Common myeloid progenitor, CD34-positive (primary cell): ENCODE measurements at places on chromosomes 7 and 10.

DNA sequence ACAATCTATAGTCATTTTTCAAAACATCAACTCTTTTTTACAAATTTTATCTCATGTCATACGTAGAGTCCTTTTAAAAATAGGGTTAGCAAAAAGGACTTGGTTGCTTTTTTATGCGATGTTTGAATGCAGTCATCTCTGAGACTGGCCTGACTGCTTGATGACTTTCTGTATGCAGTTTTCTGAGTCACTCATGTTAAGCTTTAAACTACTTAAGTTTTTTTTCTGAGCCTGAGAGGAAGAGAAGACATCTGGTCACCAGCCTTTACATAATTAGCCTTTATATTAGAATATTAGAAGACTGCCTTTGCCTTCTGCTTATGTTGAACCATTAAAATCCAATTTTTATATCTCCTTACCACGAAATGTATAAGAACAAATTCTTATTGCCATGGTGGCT lies 834.4 kb upstream of the MBL2 start:
- H3K4me1 ChIP-seq: no peaks in the 10 kb centered on the region
- no peak overlapping the region for H3K27ac ChIP-seq
- H3K36me3 ChIP-seq: no peaks in the 10 kb centered on the region
- no peak overlapping the region for H3K4me3 ChIP-seq

- H3K27me3 ChIP-seq: no peaks in the 10 kb centered on the region
- no peak overlapping the region for H3K4me3 ChIP-seq
- H3K4me1 ChIP-seq: no peaks in the 10 kb centered on the region
These were observed 560.9 kb downstream of the SDK1 start for GRCh38 chr7:3861941-3862340.

DNA sequence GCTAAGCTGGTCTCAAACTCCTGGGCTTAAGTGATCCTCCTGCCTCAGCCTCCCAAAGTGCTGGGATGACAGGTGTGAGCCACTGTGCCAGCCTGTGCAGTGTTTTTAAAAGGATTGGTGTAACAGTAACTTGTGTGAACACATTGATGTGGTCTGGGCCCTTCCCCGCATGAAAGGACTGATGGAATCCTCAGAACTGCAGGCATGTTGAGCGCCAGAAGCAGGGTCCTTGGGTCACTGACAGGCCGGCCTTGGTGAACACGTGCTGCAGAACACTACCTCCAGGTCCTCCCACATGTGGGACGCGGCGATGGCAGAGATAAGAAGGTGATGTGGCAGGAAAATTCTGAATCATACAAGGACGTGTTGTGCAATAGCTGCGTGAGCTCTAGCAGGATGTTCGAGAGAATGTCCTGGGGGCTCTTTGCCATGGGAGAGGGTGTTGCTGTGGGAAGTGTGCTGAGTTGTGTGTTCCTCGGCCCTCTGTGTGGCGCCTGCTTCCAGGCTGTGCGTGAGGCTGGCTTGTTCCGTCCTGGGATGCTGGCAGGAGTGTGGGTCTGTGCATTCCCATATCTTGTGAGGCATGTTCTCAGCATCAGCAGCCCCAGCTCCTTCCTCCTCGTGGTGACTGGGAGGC lies 68.2 kb downstream of the DNAJB6 start:
- peaks cover 60% of the 10 kb centered on the region for H3K36me3 ChIP-seq
- peaks cover 61% of the 10 kb centered on the region for H3K4me1 ChIP-seq
- DNase-seq: peak; percentile 80

DNA sequence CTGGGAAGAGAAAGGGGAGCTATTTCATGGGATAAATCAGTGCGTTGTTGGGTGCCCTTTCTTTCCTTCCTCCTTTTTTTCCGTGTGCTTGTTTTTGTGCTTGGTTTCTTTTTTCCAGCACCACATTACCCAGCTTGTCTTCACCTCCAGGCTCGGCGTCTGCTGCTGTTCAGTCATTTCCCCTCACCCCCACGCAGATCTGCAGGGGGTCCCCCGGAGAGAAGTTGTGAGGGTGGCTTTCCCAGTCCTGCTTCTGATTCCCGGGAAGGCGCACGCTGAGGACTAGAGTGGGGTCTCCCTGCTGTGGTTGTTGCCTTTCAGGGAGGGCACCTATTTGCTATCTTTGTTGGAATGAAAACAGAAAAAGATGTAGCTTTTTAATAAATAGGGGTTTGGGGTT lies 1.6 kb downstream of the CAMK1D start:
- H3K27ac ChIP-seq: peak overlapping the region; percentile 8
- H3K4me1 ChIP-seq: peaks cover 8% of the 10 kb centered on the region
- peak overlapping the region; percentile 80 for H3K4me3 ChIP-seq

GRCh38 chr10:42809676-42810075 lies 27.1 kb downstream of the BMS1 start:
- H3K27me3 ChIP-seq: no peaks in the 10 kb centered on the region
- no peak for DNase-seq
- no peak overlapping the region for H3K27ac ChIP-seq
- no peaks in the 10 kb centered on the region for H3K4me1 ChIP-seq
- H3K36me3 ChIP-seq: peaks cover 35% of the 10 kb centered on the region

GRCh38 chr10:104331208-104331838 lies 6.9 kb downstream of the ITPRIP start:
- H3K4me1 ChIP-seq: peaks cover 67% of the 10 kb centered on the region
- no peak for DNase-seq
- no peaks in the 10 kb centered on the region for H3K27me3 ChIP-seq
- H3K36me3 ChIP-seq: peaks cover 2% of the 10 kb centered on the region

DNA sequence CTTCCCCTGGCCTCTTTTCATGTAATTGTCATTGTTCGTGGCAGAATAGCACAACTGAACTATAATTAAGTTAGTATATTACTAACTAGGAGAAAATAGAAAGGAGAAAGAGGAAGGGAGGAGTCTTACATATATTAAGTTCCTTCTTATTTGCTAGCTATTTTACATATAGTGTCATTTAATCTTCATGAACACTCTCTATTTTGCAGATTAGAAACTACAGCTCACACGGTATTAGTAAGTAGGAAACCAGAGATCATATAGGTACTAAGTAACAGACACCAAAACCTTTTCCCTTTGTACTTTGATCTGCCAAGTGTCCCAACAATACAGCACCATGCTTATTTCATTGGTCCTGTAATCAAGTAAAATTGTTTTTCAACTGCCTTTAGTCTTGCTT lies 202.4 kb upstream of the HPS1 start:
- no peaks in the 10 kb centered on the region for H3K36me3 ChIP-seq
- no peak for DNase-seq
- H3K27me3 ChIP-seq: peaks cover 25% of the 10 kb centered on the region
- no peak overlapping the region for H3K27ac ChIP-seq
- H3K4me1 ChIP-seq: no peaks in the 10 kb centered on the region

- no peak overlapping the region for H3K27ac ChIP-seq
- no peaks in the 10 kb centered on the region for H3K27me3 ChIP-seq
- H3K36me3 ChIP-seq: no peaks in the 10 kb centered on the region
- H3K4me3 ChIP-seq: no peak overlapping the region
- DNase-seq: no peak
These were observed 846.7 kb upstream of the COBL start for GRCh38 chr7:52163311-52163710.

DNA sequence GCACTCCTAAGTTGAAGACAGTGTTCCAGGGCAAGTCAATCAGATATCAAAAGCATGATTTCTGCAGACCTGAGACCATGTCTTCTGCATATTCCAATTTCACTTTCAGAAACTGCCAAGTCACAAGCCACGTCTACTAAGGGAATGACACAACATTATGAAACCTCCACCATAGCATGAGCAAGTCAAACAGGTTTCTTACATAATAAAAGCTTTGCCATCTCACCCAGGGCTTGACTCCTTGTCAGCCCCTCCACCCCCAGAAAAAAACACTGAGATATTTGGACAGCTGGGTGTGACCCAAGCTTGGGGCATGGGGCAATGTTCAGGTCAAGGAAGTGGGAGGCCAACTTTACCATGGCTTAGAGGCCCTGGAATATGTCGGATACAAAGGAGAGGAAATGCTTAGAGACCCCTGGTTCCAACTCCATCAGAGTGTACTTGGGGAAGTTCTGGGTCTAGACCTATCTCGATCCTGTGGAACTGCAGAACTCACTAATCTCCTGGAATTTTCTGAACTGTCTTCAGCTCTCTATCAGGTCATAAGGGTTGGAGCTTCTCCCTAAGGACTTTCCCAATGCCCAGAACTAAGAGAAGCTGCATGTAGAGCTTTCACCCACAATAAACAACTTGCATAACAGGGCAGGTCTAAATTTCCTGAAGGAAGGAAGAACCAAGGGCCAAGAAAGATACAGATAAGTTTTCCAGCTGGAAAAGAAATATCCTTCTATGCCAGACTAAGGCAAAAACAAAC lies 80.6 kb upstream of the NAMPT start:
- H3K27me3 ChIP-seq: no peaks in the 10 kb centered on the region
- no peak overlapping the region for H3K4me3 ChIP-seq
- H3K4me1 ChIP-seq: no peaks in the 10 kb centered on the region
- no peak overlapping the region for H3K27ac ChIP-seq
- peak; percentile 73 for DNase-seq
- no peaks in the 10 kb centered on the region for H3K36me3 ChIP-seq

DNA sequence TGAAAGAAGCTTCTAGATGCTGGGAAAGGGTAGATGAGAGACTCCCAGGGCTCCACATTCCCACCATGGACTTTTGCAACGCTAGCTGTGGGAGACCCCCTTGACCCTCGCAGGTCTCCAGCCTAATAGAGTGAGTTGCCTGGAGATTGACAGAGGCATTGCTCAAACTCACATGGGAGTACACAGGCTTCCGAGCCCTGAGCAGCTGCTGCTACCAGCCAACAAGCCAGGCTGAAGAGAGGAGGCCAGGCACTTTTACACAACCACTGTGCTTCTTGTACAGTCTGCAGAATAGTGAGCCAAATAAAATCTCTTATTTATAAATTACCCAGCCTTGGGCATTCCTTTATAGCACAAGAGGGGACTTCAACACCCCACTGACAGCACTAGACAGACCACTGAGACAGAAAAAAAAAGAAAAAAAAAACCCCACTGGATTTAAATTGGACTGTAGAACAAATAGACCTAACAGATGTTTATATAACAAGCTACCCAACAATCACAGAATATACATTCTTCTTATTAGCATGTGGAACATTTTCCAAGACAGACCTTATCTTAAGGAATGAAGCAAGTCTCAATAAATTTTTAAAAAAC lies 146.2 kb downstream of the ZFAND4 start:
- no peaks in the 10 kb centered on the region for H3K27me3 ChIP-seq
- H3K36me3 ChIP-seq: peaks cover 10% of the 10 kb centered on the region
- no peak for DNase-seq
- peaks cover 3% of the 10 kb centered on the region for H3K4me1 ChIP-seq
- H3K27ac ChIP-seq: no peak overlapping the region

GRCh38 chr10:102120991-102121738 lies 997 bp upstream of the LDB1 start:
- H3K27ac ChIP-seq: peak overlapping the region; percentile 89
- H3K27me3 ChIP-seq: no peaks in the 10 kb centered on the region
- no peaks in the 10 kb centered on the region for H3K36me3 ChIP-seq
- H3K4me3 ChIP-seq: peak overlapping the region; percentile 95

DNA sequence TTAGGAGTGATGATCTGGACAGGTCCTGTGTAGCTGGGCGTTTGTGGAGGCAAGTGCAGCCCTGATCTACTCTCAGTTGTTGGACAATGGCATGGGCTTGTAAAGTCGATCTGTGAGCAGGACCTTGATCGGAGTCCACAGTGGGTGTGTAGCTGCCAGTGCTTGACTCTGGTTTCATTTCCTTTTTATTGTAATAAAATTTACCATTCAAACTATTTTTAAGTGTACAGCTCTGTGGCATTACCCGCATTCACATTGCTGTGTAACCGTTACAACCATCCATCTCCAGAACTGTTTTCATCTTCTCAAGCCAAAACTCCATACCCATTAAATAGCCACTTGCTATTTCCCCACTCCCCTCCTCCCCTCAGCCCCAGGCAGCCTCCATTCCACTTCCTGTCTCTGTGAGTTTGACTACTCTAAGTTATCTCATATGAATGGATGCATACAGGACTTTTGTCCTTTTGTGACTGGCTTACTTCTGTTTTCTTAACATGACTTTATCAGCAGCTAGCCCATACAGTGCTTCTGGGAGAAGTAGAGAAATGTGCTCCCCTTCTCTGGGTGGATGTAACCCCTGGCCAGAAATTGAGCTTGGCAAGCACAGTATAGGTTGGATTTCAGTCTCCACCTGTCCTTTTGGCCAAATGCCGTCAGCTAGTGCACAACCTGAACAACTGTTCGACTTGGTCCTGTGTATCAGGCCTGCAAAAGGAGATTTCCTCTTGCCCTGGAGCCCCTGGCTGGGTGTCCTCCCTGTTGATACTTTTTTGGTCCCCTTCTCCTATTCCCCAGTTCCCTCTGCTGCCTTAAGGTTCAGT lies 180.0 kb downstream of the LRMDA start:
- DNase-seq: peak; percentile 36
- no peaks in the 10 kb centered on the region for H3K27me3 ChIP-seq
- H3K27ac ChIP-seq: no peak overlapping the region
- H3K36me3 ChIP-seq: no peaks in the 10 kb centered on the region

DNA sequence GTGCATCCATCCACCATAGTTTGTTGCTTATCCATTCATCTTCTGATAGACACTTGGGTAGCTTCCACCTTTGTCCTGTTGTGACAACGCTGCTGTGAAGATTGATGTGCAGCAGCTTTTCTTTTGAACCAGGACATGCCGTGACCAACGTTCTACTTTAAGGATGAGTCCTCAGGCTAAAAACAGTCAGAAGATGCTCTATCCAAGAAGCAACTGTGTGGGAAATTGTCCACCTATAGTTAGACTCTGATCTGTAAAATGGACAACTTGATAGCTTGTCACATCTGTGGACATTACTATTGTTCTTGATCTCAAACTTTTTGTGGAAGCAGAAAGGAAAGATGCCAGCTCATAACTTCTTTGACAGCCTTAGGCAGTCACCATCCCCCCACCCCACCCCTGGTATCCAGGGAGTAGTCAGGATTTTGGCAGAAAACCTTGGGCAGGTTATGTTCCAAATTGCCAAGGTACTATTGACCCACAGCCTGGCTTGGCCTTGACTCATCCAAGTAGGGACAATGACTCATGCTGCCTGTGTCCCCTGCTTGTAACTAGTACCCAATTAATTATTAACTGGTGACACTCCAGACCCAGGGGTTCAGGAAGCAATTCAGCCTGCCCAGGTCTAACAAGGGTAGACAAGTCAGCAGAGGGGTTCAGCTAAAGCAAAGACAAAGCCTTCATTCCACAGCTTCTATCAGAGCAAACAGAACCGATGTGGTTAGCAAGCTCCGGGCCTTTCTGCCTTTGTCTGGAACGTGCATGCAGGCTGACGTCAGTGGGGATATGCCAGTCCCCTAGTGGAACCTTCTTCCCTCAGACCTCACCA lies 99.6 kb upstream of the ANLN start:
- H3K4me3 ChIP-seq: no peak overlapping the region
- peaks cover 51% of the 10 kb centered on the region for H3K4me1 ChIP-seq
- H3K27me3 ChIP-seq: no peaks in the 10 kb centered on the region
- H3K27ac ChIP-seq: no peak overlapping the region
- no peak for DNase-seq
- peaks cover 17% of the 10 kb centered on the region for H3K36me3 ChIP-seq

- no peaks in the 10 kb centered on the region for H3K4me1 ChIP-seq
- no peaks in the 10 kb centered on the region for H3K36me3 ChIP-seq
- DNase-seq: no peak
These were observed 99.0 kb upstream of the NMT2 start for GRCh38 chr10:15267496-15267895.
